ENCODE measurements at places on chromosomes 2 and 18.

GRCh38 chr18:23872701-23873550 lies 141.6 kb upstream of the TTC39C start:
- no peak for DNase-seq

- DNase-seq, result no peak
These were observed 64.0 kb downstream of the SLC39A10 start for GRCh38 chr2:195721042-195721441.

DNA sequence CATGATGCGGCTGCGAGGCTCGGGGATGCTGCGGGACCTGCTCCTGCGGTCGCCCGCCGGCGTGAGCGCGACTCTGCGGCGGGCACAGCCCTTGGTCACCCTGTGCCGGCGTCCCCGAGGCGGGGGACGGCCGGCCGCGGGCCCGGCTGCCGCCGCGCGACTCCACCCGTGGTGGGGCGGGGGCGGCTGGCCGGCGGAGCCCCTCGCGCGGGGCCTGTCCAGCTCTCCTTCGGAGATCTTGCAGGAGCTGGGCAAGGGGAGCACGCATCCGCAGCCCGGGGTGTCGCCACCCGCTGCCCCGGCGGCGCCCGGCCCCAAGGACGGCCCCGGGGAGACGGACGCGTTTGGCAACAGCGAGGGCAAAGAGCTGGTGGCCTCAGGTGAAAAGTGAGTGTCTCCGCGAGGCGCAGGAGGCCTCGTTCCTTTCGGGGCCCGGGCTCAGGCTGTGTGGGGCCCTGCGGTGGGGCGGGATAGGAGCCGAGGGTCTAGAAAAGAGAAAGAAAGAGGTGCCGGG lies 520 bp downstream of the GLS start:
- DNase-seq, result no peak

- DNase-seq, result no peak
These were observed 24.8 kb upstream of the STK39 start for GRCh38 chr2:168272225-168272624.

- DNase-seq, result no peak
These were observed 13.1 kb upstream of the GPR55 start for GRCh38 chr2:230938098-230938497.

DNA sequence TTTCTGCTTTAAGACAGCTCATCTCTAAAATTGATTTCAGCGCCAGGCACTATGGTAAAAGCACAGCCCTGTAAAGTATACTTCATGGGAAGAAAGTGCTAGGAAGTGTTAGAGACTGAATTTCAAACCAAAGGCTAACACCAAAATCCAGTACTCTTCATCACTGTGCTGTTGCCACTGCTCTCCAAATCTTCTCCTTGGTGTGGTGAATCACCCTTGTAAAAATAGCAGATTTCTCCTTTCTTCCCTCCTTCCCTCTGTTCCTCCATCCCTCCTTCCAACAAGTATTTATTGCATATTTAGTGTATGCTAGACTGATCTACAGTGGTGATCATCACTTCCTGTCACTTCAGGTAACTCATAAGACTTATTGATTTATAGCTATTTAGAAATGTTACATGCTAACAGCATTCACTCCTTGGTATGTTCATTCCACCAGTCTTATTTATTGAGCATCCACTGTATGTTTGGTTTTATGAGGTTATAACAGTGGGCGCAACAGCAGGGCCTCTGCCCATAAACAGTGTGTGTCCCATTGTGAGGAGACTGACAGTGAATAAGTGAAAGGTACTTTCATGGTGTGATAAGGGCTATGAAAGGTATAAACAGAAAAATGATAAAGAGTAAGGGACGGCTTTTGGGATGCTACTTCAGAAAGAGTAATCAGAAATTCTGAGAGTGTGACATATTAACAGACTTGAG lies 20.0 kb downstream of the KDM3A start:
- DNase-seq, result no peak

- DNase-seq, result no peak
These were observed 74.8 kb upstream of the SLC66A3 start for GRCh38 chr2:11080253-11081115.

GRCh38 chr18:55585065-55585919 lies 2.7 kb downstream of the TCF4 start:
- DNase-seq, result no peak

- no peak for DNase-seq
These were observed 125.6 kb upstream of the PKDCC start for GRCh38 chr2:41922177-41922576.

DNA sequence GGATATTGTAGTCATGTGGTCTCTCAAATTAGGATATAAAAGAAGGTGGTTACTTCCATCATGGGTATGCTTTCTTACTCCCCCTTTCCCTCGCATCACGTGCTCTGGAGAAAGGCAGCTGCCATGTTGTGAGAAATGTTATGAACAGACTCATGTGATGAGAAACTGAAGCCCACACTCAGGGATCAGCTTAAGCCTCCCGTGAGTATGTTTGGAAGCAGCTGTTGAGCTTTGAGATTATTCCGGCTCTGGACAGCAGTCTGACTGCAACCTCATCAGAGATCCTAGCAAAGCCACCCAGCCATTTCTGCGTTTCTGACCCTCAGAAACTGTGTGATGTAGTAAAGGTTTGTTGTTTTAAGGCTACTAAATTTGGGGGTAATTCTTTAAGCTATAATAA lies 700.1 kb downstream of the ADCYAP1 start:
- DNase-seq, result no peak

DNA sequence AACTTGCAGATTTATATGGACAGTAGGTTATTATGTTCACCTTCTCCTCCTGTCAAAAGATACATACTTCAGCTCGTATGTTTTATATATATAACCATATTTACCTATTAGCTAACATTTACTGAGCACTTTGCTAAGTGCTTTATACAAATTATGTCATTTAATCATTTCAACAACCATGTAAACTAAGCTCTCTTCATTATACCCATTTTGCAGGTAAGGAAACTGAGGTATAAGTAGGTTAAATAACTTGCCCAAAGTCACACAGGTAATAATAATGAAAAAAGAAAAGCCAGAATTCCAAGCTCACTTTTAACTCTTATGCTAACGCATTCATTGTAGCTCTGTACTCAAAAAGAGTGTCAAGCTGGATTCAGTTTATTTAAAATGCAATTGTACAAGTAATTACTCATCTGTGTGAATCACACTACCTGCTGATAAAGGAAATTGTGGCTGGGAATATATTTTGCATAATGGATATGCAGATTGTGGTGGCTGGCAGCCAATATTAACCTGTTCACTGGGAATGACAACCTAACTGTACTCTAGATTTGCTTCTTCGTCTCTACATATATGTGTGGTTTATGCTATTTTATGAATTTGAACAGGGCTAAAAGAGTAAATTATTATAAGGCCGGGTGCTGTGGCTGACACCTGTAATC lies 20.6 kb downstream of the SLC16A14 start:
- no peak for DNase-seq

DNA sequence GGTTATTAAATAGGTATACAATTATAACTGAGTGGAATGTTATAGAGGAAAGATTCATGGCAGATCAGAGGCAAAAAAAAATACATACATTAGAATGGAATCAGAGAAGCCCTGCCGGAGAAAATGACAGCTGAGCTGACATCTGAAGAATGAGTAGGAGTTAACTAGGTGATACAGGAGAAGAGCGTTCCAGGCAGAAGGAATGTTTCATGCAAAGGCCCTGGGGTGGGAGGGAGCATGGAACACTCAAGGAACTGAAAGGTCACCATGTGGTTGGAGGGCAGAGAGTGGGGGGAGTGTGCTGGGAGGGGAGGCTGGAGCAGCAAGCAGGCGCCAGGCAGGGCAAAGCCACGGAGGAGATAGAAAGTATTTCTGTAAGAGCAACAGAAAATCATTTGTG lies 31.6 kb upstream of the CDK5R2 start:
- DNase-seq, result no peak

- DNase-seq, result no peak
These were observed 153.8 kb downstream of the MAP2 start for GRCh38 chr2:209577376-209578357.

- DNase-seq, result no peak
These were observed 193.8 kb downstream of the RBM43 start for GRCh38 chr2:151067658-151068369.

- no peak for DNase-seq
These were observed 152.4 kb upstream of the CAVIN2 start for GRCh38 chr2:191999101-191999841.

DNA sequence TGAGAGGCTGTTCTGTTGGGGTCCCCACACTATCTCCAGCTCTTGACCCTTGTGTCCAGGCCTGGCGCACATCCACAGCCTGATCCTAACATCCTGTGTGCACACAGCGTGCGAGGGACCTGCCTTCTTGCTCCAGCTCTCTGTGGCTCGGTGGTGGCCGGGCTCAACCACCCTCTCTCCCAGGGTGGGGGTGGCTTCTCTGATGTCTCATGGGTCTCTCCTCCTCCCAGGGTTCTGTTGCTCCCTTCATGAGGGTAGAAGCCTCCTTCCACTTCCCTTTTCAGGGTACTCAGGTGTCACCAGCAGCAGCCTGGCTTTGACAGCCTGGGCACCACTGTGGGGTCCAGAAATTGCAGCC lies 196.9 kb upstream of the RAB6C start:
- DNase-seq, result no peak

DNA sequence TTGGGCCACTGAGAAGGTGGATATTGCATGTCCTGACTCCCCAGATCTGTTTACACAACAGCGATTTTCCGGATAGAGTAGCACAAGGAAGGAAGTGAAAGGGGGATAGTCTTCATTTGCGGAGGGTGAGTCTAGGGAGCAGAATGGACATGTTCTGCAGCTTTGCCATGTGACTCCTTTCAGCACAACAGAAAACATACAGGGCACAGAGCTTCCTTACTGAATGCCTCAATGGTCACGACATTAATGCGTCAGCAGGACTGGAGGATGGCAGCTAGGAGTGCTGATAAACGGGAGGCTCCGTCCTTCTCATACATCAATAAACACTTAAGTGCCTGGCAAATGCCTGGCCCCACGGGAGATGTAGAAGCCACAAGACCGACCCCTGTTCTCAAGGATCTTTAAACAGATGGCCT lies 163.0 kb downstream of the FAM210A start:
- DNase-seq, result no peak

GRCh38 chr2:52369178-52369577 lies 1337.2 kb upstream of the NRXN1 start:
- DNase-seq, result no peak

DNA sequence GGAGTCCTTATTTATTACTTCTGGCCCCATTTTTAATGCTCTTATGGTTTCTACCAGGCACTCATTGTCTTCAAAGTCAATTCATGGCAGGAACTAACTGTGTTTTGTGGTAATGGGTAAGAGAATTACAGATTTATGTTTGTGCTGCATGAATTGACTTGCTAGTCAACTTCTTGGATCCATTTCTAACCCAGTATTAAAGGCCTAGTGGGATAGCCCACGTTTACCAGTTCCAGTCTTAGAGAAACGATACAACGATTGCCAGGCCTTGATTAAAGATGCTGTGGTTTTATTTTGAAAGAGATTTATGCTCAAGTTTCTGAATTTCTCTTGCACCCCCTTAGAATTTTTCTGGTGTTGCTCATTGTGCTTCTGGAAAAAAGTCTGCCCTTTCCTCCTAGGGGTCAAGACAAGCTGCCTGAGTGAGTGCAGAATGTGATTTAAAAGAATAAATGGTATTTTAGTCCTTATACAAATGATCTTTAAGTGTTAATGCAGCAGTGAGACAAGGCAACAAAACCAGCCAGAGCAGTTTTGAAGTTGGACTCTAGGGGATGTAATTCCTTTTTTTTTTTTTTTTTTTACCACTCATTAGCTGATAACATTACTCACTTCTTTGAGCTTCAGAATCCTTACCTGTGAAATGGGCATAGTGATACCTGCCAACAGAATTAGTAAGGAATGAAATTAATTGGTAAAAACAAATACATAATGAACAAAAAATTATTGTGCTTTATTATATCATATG lies 101.5 kb downstream of the ARHGAP15 start:
- no peak for DNase-seq

- DNase-seq, result no peak
These were observed 36.0 kb downstream of the SERTAD2 start for GRCh38 chr2:64617631-64618151.

DNA sequence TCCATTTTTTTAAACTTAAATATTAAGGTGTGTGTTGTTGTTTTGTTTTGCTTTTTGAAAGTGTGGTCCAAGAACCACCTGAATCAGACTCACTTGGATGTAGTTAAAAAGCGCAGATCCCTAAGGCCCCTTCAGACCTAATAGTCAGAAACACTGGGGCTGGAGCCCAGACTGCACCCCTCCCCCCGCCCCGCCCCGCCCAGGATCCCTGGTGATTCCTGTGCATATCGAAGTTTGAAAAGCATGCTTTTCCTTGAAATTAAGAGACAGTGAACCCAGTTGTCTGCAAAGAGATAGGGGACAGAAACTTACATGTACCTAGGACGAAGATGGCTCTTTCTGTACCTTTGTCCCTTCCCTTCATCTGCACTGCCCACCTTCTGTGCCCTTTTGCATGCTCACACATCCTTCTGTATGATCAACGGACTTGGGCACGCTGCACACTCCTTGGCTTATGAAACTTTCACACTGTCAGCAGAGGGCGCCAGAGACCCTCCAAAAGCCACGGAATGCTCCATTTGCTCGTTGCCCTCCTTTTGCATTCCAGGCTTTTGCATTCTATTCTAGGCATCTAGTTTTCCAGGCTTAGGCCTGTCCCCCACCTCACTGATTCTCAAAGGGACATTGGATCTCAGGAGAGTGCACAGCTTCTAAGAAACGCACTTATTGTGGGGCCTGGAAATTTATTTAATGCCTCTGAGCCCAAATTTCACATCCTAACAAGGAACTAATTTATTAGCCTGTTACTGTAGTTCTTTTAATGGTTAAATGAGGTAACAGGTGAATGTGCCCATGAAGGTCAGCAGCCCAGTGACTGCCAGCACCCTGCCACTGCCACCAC lies 32.8 kb upstream of the SLC14A1 start:
- no peak for DNase-seq

DNA sequence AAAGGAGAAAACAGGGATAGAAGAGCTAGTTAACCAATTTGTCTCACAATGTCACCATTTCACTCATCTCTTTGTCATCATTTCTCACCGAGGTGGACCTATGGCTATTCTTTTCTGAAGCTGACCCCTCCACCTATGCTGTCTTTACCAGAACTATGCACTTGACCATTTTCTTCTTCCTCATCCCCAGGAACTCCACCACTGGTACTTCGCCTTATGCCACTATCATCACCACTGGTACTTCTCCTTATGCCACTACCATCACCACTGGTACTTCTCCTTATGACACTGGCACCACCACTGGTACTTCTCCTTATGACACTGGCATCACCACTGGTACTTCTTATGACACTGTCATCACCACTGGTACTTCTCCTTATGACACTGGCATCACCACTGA lies 745.8 kb upstream of the CHAC2 start:
- DNase-seq, result no peak

- DNase-seq, result no peak
These were observed 126.0 kb downstream of the NXPH2 start for GRCh38 chr2:138654146-138654545.

GRCh38 chr2:95010126-95010525 lies 15.4 kb upstream of the MAL start:
- DNase-seq, result no peak

- no peak for DNase-seq
These were observed 43.9 kb upstream of the STPG4 start for GRCh38 chr2:47198985-47199451.

- DNase-seq, result no peak
These were observed 75.6 kb downstream of the GPD2 start for GRCh38 chr2:156511803-156512202.
